Panc1 (cell line): ENCODE measurements at places on chromosomes 16 and 17. TPM values are rescaled to one million over a fixed set of nuclear protein-coding genes. Genes with fewer than 3 reads are reported as not detected.

TEX14 gene
- not detected for total RNA-seq

LONP2 gene
- 22.9 TPM for total RNA-seq

TEKT1 gene
- total RNA-seq = not detected

TBC1D3K gene
- total RNA-seq = 1.5 TPM

GPR179 gene
- total RNA-seq = 0.03 TPM

ABCA6 gene
- 0.46 TPM for total RNA-seq

KRT33A gene
- total RNA-seq = not detected

- DNase-seq = no peak
Measured at GRCh38 chr17:70037498-70037897, 37.5 kb upstream of the KCNJ16 start.

GRCh38 chr16:78489072-78489471, 389.6 kb downstream of the WWOX start:
- DNase-seq = no peak

DNA sequence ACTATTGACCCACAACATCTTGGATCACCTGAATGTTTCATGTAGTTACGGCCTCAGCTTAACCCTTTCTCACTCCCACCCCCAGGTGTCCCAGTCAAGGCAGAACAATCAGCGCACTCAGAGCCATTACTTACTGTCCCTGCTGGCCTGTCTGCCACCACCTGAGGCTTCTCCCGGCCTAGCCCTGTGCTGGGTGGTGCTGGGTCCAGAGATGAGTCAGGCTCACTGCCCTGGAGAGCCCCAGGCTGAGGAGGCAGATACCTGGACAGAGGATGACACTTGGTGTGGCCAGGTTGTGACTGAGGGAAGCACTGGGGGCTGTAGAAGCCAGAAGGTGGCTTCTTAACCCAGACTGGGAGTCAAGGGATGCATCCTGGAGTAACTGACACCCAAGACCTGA, 4.0 kb upstream of the SLC5A2 start:
- no peak for DNase-seq

- DNase-seq = no peak
Measured at GRCh38 chr16:17129971-17130370, 340.8 kb downstream of the XYLT1 start.

GRCh38 chr16:8953064-8953463, 10.6 kb downstream of the USP7 start:
- DNase-seq = no peak

- no peak for DNase-seq
Measured at GRCh38 chr17:61581611-61582349, 9.2 kb downstream of the NACA2 start.

DNA sequence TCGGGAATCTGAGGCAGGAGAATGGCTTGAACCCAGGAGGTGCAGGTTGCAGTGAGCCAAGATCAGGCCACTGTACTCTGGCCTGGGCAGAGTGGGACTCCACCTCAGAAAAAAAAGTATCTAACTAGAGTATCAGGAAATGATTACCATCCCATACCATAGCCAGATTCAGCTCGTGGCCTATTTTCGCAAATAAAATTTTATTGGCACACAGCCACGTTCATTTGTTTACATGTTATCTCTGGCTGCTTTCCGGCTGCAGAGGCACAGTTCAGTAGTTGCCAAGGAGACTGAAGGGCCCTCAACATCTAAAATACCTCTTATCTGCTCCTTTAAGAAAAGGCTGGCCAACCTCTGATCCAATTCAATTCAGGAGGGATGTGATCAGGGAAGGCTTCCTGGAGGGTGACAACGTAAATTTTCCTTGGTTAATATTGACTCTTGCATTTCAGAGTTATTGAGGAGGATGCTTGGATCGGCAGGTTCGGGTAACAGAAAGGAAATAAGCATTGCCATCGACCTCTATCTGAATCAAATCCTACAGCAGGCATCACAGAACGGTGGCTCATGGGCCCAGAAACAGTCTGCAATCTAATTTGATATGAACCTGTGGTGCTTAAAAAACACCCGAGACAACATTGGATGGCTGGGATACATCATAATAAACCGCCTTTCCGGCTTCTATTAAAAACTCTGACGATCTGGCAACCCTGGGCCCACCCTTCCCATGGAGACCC, 73.8 kb downstream of the XYLT1 start:
- no peak for DNase-seq

DNA sequence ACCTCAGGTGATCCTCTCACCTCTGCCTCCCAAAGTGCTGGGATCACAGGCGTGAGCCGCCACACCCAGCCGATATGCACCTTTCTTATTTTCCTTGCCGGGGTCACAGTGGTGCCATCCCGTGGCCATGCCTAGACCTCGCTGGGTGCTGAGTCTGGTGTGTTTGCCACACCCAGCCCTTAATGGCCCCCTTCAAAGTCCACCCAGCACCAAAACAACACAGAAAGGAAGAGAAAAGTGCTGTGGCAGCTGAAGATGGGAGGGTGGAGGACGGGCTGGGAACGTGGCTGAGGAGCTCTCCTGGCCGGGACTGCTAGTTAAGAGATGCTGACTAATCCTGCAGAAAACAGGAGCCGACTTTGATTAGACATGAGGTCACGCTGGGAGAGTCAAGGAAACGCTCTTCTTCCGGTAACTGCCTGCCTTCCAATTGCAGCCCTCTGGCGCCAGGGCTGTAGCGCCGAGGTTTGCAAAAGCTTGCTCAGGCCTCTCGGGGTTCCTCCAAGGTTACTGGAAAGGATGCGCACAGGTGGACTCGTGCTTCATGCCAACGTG, 10.9 kb downstream of the SLC43A2 start:
- no peak for DNase-seq

GRCh38 chr16:66622863-66623262, 18.4 kb downstream of the CMTM3 start:
- DNase-seq = no peak

GRCh38 chr17:55116440-55116914, 147.9 kb downstream of the STXBP4 start:
- no peak for DNase-seq

DNA sequence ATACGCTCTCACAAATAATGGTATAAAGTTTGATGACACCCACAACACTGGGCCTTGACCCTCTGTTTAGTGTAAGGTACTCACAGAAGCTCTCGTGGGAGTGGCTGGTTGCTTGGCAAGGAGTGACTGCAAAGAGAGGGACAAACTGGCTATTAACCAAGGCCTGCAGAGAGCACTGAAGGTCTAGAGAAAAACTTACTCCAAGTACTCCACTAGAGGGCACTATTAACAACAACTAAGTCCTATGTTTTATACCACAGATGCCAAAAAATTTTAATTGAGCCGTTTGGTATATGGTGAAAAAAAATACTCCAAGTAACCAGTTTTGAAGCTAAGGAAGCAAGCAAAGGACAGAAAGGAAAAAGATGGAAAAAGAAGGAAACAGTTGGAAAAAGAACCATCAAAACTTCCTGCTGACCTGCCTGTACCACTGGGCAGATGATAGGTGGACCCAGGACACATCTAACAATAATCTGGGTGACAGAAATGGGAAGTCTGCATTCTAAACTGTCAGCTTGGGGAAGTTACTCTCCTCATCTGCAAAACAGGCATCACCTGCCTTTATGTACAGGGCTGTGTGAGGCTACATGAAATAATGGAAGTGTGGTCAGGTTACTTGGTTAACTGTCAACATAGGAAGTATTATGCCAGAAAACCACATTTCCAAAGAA, 23.2 kb downstream of the DYNC1LI2 start:
- DNase-seq = no peak

DNA sequence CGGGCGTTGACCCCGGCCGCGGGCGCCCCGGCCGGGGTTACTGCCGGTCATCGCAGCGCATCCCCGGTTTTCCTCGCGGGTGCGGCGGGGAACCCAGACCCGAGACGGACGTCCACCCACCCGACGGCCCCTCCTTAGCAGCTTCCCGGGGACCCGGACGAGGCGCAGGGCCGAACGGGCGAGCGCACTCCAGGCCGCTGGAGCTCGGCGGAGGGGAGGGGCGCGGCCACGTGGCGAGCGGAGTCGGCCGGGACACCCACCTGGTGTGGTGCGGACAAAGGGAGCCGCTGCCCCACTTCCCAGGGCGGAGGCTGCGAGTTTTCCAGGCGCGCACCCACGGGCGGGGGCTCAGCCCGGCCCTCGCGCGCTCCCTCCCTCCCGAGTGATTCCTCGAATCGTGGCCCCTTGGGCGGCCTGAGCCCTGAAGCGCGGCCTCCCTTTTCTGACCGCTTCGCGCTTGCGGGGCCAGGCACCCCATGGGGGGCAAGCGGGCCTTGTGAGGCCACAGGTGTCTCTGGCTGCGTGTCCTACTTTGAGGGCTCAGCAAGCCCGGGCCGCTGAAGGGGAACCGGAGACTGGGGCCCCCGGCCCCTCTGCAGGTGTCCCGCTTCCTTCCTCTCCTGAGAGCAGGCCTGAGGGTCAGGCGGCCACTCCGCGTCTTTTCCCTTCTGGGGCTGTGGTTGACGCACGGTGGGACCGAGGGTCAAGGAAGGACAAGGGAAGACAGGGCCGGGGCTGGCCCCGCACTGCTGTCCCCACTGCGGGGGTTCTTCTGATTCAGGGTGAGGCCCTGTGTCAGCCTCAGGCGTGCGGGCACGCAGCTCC, 1.1 kb upstream of the FASN start:
- DNase-seq = no peak

- DNase-seq = no peak
Measured at GRCh38 chr17:82890926-82891678, 51.3 kb upstream of the ZNF750 start.

DNA sequence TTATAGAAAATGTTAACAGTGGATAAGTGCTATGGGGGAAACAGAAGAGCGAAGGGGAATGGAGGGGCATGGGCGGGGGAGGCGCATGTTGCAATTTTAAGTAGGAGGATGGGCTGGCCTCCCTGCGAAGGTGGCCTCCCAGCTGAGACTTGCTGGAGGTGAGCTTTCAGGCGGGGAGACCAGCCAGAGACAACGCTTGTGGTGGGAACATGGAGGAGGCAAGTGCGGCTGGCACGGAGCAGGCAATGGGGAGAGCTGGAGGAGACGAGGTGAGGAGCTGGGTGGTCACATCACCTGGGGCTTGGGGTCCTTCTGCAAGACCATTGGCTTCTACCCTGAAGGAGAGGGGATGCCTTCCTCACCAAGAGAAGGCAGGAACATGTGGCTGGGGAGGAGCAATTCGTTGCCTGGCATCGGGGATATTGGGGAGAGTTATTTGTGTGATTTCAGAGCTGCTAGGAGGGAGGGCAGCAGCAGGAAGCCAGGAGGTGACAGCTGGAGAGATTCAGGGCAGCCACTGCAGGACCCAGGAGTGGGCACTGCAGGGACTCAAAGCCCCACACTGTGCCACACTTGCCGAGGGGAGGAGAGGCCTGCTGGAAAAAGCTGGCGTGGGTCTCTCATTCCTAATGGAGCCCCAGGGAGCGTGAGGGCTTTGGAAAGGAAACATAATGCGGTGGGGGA, 34.4 kb downstream of the PMFBP1 start:
- no peak for DNase-seq

DNA sequence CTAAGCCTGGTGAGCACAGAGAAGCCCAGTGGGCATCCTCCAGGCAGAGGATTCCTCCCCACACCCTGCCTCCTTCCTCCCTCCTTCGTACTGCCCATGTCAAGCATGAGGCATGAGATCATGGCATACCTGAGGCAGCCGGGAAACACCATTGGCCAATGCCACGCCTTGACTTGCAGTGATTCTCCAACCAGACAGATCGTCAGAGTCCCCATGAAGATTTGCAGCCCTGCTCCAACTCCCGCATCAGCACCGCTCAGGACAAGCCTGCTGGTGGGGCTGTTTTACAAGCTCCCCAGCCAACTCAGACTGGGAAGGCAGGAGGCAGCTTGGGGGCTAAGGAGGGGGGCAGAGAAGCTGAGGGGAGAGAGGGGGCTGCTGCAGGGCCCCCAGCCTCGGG, 2.9 kb upstream of the KRT16 start:
- DNase-seq = no peak

- DNase-seq = no peak
Measured at GRCh38 chr17:62948370-62948769, 17.7 kb upstream of the TANC2 start.

DNA sequence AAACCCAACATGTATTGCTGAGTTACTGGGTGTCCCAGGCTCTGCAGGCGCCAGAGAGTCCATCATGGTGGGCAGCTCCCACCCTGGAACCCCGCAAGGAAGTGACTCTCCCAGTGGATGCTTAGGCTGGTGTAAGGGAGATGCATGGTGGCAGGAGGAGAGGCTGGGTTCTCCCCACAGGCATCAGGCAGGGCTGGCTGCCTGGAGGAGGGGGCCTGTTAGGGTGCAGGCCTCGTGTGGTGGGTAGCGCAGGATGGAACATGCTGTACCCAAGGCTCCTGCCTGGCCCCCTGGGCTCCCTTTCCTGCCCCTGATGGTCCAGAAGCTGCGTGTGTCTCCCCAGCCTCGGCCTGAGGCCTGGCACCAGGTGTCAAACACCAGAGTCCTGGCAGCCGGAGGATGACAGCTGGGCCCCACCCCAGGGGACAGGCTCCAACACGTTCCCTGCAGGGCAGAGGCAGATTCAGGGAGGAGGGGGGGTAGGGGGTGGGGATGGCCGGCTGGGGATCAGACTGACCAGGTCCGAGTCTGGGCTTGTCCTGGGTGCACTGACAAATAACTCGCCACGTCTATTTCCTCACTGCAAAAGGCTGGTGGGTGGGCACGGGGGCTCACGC, 40.2 kb upstream of the CIBAR2 start:
- DNase-seq = no peak

GRCh38 chr17:48718761-48719641, 3.3 kb downstream of the PRAC1 start:
- DNase-seq = no peak

DNA sequence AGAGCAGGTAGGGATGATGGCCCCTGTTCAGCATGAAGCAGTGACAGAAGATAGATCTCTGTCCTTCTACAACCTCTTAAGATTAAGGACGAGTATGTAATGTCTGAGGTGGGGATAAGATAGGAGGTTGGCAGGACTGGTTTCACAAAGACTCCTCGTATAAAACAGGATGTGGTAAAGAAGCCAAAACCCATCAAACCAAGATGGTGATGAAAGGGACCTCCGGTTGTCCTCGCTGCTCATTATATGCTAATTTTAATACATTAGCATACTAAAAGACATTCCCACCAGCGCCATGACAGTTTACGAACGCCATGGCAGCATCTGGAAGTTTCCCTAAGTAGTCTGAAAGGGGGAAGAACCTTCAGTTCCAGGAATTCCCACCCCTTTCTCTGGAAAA, 27.3 kb downstream of the MIS12 start:
- no peak for DNase-seq

GRCh38 chr16:65817066-65817465, 549.4 kb upstream of the CDH5 start:
- no peak for DNase-seq
